A549 (cell line): ENCODE measurements at places on chromosomes 4 and X.
A peak's percentile ranks its signal among the peaks of the same experiment; 100 is the strongest.

GRCh38 chr4:152972821-152973628 lies 36.9 kb downstream of the FHDC1 start:
- no peak for DNase-seq

- DNase-seq: no peak
These were observed 582.1 kb upstream of the TENM3 start for GRCh38 chr4:181661090-181661489.

DNA sequence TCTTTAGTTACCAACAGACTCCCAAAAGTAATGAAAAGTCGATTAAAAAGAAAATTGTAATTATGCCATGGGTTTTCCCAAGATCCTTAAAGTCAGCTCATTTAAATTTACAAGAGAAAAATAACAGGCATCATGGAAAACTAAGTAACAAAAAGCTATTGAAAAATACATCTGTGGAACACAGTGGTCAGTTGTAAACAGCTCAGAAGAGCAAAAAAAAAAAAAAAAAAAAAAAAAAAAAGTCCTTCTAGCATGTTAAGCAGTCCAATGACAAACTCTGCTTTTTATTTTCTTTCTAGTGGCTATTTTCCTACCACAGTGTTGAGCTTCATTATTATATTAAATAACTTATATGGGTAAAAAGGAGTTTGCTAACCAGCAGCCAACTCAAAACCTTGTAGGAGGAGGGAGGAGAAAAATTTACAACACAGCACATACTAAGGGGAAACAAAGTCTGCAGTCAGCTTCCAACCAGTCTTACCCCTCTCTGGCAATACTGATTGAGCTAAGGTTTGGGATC lies 44.9 kb downstream of the RASGEF1B start:
- no peak for DNase-seq

DNA sequence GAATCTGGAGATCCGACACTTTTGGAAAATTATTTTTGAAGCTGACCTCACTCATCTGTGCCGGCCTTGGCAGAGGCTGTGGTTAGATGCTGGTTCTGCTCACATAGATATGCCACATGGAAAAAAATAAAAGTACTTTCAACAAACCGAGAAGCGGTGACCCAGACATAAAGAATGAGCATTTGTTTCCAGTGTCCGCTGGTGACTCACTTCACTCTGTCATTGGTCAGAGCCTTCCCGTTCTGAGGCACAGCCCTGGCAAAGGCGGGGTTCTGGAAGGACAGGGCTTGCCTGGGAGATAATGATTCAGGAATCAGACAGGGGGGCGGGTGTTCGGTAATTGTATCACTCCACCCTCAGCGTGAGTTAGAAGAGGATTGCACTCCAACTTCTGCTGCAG lies 172.4 kb upstream of the MXRA5 start:
- peak; percentile 31 for DNase-seq

DNA sequence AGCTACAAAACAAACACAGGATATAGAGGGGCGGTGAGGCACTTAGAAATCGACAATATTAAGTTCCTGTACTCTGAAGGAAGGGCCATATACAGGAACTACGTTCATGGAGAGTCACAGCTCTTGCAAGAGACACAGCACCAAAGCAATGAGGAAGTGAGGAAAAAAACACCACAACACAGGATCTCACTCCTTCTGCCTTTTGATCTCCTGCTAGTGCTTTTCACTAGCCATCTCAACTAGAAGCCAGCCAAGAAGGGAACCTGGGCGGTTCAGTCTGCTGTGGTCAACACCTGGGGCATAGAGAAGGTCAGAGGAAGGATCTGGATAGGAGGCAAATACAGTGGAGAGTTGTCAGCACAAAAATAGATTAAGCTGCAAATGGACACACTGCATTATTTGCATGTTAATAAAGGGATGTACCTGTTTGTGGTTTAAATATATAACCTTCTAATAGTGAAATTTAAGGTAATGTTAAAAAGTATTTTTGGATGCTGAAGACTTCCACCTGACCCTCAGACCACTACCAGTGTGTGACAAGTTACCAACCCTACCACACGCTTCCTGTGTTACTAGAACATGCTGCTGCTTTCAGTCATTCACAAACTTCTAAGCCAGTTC lies 104.6 kb downstream of the DTHD1 start:
- no peak for DNase-seq

DNA sequence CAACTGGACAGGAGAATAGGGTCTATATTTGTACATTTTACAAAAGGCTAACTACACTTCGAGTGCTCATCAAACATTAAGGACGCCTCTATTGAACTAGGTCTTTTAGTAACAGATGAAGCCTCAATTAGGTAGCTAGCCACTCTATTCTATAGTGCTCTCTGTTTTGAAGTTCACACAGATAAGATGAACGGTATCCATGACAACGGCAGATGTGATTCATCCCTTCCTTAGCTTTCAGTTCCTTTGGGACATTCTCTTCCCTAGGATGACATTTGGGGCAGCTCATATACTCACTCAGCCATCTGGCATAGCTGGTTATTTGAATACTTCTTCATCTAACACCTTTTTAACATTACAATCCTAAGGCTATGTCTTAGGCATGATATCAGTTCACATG lies 62.4 kb upstream of the WDFY3 start:
- peak; percentile 7 for DNase-seq

DNA sequence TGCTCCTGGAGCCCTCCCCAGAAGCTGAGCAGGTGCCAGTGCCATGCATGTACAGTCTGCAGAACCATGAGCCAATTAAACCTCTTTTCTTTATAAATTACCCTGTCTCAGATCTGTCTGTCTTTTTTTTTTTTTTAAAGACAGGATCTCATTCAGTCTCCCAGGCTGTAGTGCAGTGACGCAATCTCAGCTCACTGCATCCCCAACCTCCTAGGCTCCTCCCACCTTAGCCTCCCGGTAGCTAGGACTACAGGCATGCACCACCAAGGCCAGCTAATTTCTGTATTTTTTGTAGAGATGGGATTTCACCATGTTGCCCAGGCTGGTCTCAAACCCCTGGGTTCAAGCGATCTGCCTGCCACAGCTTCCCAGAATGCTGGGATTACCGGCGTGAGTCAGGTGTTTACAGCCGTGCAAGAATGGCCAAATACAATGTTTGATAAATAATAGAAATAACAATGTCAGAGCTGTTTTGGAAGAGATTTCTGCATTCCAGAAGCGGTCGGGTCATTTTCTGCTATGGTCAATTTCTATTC lies 68.8 kb downstream of the SLC2A9 start:
- no peak for DNase-seq
